ENCODE measurements at places on chromosomes 11 and 22.

DNA sequence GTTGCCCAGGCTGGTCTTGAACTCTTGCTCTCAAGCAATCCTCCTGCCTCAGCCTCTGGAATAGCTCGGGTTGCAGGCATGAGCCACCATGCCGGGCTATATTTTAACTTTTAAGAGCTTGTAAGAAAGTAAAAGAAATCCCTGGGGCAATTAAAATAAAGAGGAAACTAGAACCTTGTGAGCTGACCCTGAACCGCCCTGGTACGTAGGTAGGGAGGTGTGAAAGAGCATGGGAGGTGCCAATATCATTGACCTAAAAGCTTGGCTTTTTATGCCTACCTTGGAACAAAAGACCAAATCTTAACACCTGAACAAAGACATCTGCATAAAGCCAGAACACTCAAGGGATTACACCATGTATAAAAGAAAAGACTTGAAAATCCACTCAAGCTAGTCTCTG lies 595.1 kb downstream of the SOX6 start:
- DNase-seq: no peak

GRCh38 chr11:94796863-94797262 lies 28.7 kb downstream of the AMOTL1 start:
- no peak for DNase-seq

DNA sequence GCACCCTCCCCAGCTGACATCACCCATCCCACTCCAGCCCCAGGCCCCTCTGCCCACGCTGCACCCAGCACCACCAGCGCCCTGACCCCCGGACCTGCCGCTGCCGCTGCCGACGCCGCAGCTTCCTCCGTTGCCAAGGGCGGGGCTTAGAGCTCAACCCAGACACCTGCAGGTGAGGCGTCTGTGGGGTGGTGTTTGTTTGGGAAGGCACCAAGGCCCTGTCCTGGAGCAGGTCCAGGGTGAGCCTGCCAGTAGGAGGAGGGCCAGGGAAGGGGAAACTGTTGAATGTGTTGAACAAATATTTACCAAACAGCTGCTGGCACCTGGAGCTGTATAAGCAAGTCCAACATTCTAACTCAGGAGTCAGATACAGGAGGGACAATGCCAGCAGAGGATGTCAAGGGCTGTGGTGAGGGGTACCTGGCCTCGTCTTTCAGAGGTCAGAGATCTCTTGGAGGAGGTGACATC lies 3.1 kb downstream of the VEGFB start:
- no peak for DNase-seq

DNA sequence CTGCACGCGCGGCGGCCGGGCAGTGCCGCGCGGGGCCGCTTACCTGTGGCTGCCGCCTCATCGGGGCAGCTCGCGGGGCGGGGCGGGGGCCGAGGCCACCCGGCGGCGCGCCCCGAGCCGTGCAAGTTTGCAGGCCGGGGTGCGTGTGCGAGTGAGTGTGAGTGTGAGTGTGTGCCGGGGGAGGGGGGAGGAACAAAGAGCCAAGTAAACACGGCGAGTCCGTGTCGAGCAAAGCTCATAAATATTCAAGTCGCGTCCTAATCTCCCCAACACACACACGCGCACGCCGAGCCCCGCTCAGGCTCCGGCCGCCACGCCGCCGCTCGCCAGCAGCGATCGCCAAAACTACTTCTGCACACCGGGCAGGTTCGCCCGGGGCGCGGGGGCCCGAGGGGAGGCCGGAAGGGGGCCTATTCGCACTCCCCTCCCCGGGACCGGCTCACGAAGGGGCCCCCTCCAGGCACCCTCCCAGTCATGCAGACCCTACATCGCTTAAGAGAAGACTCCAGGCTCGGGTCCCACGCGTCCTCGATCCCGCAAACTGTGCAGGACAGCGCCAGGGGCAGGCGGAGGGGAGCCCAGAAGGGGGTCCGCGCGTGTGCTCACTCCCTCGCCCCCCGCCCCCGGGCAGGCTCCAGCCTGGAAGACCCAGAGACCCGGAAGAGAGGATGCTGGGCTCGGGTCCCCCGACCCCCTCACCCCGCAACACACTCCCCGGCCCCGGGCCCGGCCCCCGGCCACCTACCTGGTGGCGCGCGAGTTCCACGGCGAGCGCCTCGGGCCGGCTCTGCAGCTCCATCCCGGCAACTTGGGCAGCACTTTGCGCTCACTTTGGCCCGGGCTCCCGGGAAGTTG lies 827 bp downstream of the PHF21B start:
- DNase-seq: no peak

- no peak for DNase-seq
Observed at GRCh38 chr11:106463154-106463553, 385.7 kb downstream of the AASDHPPT start.
